Smooth muscle cell of the coronary artery (primary cell): ENCODE measurements at places on chromosomes 6 and 20. TPM values are rescaled to one million over a fixed set of nuclear protein-coding genes. Genes with fewer than 3 reads are reported as not detected.

Gene FAM83C
- not detected in 2 replicates for total RNA-seq

Gene ZNF391
- total RNA-seq: 0.45 and 0.70 TPM in 2 replicates

Gene OR2B6
- total RNA-seq: not detected in 2 replicates

Gene RIPPLY2
- total RNA-seq: under 0.01 TPM in 1 of 2 replicates, not detected in the other

Gene RSPO3
- total RNA-seq: 0.08 and 26.9 TPM in 2 replicates

Gene RTN4IP1
- 2.6 and 5.9 TPM in 2 replicates for total RNA-seq

Gene SLC52A3
- total RNA-seq: not detected in 2 replicates

Gene PTCRA
- 0.53 TPM in 1 of 2 replicates, not detected in the other for total RNA-seq

Gene RPL7L1
- 43.6 and 81.3 TPM in 2 replicates for total RNA-seq

Gene SLC22A16
- not detected in 2 replicates for total RNA-seq

Gene RFX6
- total RNA-seq: not detected in 2 replicates

Gene OCSTAMP
- total RNA-seq: not detected in 2 replicates

Gene ITCH
- total RNA-seq: 72.0 and 84.5 TPM in 2 replicates

Gene EPHA7
- total RNA-seq: under 0.01 and 0.75 TPM in 2 replicates

Gene KCNK17
- not detected in 2 replicates for total RNA-seq

Gene ANKEF1
- 0.30 and 1.2 TPM in 2 replicates for total RNA-seq

Gene JARID2
- total RNA-seq: 4.3 and 8.0 TPM in 2 replicates

Gene FHL5
- not detected in 2 replicates for total RNA-seq

Gene HRH3
- not detected in 2 replicates for total RNA-seq
